ENCODE measurements at places on chromosomes 1 and 21.

DNA sequence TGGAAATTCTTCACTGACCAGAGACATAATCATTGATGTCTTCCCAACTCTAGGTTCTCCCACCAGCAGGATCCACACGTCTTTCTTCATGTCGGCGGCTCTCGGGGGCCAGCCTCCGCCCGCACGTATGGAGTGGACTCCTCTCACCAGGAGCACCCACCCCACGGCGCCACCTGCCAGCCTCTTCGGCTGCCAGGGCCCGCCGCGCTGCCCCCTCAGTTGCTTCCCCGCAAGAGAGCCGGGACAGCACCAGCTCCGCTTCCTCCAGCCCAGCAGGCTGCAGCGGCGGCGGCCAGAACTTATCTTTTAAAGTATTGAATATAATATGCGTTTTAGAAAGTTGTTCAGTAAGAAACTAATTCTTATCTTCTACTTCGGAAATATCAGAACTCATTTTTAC lies 273.5 kb downstream of the LIPI start:
- DNase-seq = no peak

DNA sequence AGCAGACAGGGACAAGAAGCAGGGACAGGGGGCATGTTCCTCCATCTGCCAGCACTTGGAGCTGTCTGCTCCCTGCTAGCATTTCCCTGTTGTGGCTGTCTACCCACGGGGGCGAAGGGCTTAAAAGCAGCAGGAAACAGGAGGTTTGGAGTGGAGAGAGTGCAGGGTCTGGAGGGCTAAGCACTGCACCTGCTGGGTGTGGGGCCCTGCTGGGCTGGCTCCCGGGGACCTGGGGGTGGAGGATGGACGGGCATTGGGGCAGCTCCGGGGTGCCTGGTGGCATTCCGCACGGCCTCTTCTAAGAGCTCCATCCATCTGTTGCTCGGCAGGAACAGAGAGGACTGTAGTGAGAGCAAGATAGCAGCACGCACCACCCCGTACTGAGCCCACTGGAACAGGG lies 21.2 kb downstream of the LRRC71 start:
- DNase-seq = no peak

DNA sequence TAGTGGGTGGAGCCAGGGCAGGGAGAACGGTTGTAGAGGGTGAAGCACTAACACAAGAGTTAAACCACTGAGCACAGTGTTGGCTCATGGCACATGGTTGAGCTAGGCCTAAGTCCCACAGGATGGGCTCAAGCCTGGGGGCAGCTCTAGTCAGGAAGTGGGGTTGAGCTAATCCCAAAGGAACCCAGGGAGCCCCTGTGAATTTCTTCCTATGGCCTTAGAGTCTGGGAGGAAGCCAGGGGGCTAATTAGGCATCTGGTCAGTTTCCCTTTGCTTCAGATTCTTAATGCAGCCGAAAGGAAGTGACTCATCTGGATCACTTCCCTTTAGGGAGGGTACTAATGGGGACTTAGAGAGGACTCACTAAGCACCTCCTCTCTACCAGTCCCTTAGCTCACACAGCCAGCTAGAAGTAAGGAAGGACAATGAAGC lies 10.1 kb downstream of the CFAP45 start:
- no peak for DNase-seq

DNA sequence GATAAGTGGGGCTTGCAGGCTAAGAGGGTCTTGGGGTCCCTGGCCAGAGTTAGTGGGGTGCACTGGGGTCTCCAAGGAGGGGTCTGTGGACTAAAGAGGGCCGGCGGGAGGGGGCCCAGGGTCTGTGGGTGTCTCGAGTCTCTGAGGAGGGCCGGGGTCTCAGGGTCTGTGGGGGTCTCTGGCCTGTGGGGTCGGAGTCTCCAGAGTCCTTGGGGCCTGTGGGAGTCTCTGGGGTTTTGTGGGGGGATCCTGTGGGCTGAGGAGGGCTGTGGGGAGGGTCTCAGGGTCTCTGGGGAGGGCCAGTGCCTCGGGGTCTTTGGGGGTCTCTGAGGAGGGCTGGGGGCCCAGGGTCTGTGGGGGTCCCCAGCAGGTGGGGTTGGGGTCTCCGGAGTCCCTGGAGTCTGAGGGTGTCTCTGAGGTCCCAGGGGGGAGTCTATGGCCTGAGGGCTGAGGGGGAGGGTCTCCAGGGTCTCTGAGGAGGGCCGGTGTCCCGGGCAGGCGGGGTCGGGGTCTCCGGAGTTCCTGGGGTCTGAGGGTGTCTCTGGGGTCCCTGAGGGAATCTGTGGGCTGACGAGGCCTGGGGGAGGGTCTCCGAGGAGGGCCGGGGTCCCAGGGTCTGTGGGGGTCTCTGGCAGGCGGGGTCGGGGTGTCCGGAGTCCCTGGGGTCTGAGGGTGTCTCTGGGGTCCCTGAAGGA lies 628 bp upstream of the PLEKHM2 start:
- no peak for DNase-seq

GRCh38 chr1:9164919-9165318 lies 36.0 kb upstream of the GPR157 start:
- DNase-seq = no peak

DNA sequence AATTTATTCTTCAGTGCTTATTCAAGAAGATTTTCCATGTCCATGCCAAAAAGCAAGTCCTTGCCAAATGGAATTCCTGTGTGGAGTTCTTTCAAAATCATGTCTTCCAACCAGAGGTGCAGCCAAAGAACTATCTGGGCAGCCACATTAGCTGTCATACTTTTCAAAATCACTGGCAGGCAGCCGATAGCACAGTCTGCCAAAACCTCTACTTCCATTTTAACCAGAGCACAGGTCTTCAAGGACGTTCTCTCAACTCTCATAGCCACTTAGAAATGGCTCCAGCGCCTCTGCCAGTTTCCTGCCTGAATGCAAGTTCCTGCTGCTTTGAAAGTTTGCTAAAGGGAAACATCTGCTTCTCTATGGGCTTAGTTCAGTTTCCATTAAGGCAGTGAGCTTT lies 975.7 kb upstream of the ADGRL4 start:
- no peak for DNase-seq

DNA sequence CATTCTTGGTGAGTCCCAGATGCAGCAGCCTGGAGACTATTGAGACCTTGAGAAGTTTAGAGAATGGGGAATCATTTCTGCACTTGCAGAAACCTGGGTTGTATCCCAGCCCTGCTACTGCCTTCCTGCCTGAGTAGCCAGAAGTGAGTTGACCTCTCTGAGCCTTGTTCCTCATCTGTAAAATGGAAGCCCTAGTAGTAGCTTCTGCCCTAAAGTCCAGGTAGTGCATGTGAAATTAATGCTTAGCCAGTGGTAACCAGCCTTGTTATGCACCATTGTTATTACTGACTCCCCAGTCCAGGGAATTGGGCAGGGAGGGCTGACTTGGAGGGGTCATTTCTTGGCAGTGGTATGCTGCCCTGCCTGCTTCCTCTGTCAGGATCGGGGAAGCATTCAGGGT lies 5.6 kb downstream of the SESN2 start:
- DNase-seq = no peak

GRCh38 chr21:38712664-38713063 lies 93.1 kb upstream of the ETS2 start:
- DNase-seq = no peak

DNA sequence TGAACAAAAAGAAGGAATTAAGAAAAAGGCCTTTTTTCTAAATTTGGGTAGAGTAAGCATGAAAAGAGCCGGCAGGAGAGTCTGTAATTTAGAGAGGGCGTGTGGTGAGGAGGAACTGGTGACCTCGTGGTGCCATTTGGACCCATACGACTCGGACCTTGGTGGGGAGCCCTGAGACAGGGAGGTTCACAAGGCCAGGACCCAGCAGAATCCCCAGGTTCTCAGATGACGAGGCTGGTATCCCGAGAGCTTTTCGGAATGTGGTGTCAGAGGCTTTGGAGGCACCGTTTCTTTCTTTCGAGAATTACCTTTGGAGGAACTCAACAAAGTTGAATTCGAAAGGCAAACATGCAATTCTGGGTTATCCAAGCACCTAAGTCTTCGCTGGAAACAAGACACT lies 34.8 kb downstream of the CLIC6 start:
- DNase-seq = no peak

GRCh38 chr1:82625537-82625936 lies 824.8 kb downstream of the ADGRL2 start:
- no peak for DNase-seq

DNA sequence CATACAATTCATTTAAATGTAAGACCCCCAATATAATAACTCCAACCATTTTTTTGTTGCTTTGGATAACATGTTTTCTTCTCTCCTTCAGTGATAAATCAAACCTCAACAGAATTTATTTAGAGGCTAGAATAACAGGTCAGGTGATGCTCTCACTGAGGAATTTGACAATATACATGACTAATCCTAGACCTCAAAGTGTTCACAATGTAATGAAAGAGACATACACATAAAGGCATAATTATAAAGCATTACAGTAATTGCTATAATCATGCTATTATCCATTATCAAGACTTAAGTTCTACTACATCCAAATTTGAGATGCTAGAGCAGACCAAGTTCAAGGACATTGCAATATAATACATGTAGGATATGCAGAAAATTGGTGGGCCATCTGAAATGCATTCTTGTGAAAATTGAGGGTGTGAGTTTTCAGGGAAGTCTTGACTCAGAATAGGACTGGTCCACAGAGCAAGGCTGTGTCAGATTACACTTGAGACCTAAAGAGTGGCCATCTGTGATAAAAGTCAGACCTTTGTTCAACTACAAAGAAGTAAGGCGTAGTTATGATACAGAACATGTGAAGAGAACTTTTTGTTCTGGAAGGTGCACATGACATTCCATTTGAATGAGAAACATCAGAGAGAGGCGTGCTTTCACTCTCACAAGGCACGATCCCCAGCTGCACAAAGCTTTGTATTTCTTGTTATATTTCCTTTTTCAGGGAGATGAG lies 45.5 kb downstream of the UTP25 start:
- DNase-seq = no peak

DNA sequence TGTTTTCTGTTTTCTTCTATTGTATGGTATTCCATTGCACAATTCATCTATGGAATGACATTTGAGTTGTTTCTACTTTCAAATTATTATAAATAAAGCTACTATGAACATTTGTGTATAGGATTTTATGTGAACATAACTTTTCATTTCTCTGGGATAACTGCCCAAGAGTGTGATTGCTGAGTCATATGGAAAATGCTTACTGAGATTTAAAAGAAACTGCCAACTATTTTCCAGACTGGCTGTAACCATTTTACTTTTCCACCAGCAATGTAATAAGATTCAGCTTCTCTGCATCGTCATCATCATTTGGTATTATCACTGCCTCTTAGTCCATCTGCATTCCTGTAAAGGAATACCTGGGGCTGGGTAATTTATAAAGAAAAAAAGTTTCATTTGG lies 779.6 kb upstream of the PRMT6 start:
- DNase-seq = no peak

- no peak for DNase-seq
Measured at GRCh38 chr1:153651771-153652170, 6.7 kb upstream of the SNAPIN start.

DNA sequence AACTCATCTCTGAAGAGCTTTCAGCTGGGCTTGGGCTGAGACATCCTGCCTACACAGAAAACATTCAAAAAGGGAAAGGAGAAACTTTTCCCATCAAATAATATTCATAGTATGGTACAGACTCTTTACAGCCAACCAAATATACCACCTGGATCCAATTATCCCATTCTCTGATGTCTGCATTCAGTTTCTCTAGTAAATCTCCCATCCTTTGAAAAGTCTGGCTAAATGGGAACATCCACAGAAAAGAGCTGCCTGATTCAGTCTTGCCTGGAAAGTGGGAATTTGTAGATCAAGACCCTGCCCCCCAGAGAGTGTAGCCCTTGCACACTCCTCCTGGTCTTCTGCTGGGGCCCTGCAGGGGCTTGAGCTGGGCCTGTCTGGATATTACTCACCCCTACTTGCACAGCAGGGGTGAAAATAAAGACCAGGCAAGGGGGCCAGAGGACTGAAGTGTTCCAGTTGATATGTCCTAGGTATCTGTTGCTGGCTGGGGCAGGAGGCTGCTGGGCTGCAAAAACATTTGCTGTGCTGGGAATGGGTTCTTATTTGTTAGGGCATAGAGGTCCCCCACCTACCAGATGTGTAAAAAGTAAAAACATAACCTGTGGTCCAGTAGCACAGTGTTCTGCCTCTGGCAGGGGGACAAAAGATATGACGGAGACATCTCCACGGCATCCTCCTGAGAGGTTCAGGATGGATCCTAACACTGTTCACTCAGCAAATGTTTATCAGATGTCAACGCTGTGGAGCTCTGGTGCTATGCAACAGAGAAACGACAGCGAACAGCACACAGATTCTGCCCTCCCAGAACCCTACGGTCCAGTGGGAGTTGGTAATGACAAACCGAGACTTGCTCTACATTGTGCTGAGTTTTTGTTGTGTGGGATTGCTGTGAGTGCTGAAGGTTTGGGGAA lies 140.3 kb downstream of the PLXNA2 start:
- no peak for DNase-seq

- no peak for DNase-seq
Measured at GRCh38 chr1:223872308-223872901, 26.7 kb upstream of the TP53BP2 start.

- DNase-seq = no peak
Measured at GRCh38 chr1:7717748-7718368, 53.2 kb upstream of the VAMP3 start.

GRCh38 chr1:228416217-228416933 lies at the start of gene TRIM17:
TSS of gene TRIM17 (minus strand) at chr1:228416861. CDS start at chr1:228415072, 1,789 bp downstream.
- no peak for DNase-seq

DNA sequence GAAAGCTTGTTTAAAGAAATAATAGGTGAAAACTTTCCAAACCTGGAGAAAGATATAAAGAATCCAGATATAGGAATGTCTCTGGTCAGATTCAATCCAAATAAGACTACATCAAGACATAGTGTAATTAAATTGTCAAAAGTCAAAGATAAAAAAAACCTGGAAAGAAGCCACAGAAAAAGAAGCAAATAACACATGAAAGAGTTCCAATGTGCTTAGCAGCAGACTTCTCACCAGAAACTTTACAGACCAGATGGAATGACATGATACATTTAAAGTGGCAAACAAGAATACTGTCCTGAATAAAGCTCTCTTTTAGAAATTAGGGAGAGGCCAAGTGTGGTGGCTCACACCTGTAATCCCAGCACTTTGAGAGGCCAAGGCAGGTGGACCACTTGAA lies 1039.9 kb downstream of the KCNT2 start:
- DNase-seq = no peak

DNA sequence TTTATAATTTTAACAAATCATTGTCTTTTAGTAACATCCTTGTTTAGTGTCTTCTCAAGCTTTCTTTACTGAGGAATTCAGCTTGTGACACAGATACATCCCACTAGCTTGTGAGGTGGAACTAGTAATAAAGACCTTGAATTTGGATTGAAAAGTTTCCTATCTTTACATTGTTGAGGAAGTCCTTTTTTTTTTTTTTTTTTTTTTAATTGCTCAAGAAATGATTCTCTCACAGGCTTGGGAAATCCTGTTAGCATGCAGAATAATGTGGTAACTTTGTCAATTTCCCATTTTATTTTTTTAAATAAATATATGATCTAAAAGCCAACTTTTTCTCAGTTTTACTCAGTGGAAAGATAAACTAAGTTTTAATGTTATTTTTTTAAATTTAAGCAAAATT lies 15.8 kb downstream of the DENND2D start:
- DNase-seq = no peak

DNA sequence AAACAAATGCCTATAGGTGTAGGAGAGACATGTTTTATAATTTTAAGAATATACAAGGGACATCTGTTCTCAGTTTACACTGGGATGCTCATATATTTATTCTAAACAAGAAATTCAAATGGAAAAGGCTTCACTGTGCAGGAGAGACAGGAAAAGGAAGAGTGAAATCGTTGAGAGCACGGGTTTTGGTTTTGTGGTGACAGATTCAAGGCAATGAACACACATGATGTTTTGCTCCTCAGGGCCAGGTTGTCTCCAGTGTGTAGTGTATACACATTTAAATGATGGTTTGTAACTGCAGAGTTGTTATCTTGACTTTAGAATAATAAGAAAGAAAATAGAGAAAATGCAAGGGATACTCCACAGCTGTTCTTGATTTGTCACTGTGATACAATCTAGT lies 73.7 kb downstream of the S1PR1 start:
- DNase-seq = no peak
